ENCODE measurements at places on chromosomes 5 and 9.

DNA sequence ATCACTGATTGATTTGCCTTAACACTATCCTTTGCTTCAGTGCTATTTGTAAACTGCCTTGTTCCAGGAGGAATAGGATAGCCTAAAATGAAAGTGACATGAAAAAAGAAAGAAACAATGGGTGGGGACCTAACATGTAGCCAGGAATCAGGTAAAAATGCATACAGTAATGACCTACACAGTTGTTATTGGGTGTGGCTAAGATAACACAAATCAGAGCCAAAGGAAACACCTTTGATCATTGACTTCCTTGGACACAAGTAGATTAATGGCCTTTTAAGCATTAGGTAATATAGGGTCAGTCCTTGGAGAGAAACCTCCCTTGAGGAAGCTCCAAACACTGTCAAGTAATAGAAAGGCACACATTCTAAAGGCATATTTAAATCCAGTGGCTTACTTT, 220.4 kb downstream of the TRPM3 start:
- no peak for DNase-seq

GRCh38 chr5:64615895-64616294, 74.4 kb upstream of the SHISAL2B start:
- DNase-seq = no peak

DNA sequence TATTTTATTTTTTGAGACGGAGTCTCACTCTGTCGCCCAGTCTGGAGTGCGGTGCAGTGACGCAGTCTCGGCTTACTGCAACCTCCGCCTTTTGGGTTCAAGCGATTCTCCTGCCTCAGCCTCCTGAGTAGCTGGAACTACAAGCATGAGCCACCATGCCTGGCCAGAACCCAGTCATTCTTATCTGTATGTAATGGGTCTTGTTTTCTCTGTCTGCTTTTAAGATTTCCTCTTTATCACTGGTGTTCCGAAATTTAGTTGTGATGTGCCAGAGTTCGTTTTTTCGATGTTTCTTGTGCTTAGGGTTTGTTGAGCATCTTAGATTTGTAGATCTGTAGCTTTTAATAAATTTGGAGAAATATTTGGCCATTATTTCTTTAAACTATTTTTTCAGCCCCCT, 19.2 kb downstream of the SLC25A25 start:
- DNase-seq = no peak

DNA sequence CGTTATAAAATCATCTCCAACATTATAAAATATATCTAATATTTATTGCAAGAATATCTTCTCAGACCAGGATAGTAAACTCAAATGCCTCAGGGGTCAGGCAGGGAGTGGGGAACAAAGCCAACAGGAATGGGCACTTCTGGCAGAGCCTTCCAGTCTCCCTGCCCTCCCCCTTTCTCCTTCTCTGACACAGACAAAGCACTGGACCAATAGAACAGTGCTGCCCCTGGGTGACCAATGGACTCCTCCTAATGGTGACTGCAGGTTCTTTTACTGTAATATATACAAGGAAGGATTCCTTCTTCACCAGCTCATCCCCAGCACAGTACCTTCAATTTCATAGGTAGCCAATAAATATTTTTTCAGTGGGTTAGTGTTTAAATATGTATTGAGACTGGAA, 31.1 kb upstream of the MAMDC2 start:
- DNase-seq = no peak

GRCh38 chr5:68460147-68460798, 244.7 kb downstream of the PIK3R1 start:
- peak; percentile 60 for DNase-seq

- DNase-seq = no peak
Measured at GRCh38 chr9:111959468-111960359, 63.1 kb downstream of the UGCG start.

DNA sequence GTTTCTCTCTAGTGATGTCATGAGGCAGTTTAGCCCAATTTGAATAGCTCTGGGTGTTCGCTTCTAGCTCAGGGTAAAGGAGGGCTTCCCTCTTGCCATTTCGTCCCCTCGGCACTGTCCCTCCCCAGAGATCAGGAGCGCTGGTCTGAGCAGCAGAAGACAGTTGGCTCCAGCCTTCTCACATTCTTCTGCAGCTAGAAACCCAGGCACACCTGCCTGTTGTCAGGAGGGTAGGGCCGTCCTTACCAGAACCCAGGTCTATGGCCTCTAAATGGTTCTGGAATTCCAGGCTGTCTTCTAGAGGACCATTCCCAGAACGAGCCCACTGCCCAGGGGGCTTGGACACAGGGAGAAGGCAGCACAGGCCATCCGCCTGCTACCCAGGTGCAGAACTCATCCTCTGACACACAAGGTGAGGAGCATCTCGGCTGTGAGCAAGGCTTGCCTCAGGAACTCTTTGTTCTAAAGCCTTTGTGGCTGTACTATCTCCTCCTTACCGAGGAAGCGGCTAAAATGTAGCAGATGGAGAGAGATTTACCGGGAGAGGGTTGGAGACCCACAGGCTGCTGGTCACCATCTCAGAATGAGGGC, 255.6 kb upstream of the IRX2 start:
- no peak for DNase-seq

GRCh38 chr5:150288361-150288760, 1.2 kb downstream of the CAMK2A start:
- no peak for DNase-seq

- no peak for DNase-seq
Measured at GRCh38 chr5:109242518-109242917, 167.3 kb downstream of the PJA2 start.

DNA sequence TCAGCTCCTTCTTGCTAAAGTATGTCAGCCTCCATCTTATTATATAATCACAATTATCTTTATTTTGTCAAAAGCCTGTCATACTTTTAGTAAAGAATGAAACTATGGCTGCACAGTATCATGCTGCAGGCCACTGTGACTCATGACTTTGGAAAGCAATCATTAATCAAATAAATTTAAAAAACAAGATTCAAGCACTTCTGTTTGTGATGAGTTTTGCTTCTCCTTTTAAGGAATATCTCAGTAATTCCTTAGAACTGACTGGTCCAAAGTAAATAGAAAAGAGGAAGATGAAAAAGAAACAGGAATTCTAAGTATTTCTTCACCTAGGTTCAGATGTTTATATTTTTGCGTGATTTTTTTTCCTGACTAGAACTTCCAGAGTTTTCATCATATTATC, 83.1 kb downstream of the EDIL3 start:
- no peak for DNase-seq

- no peak for DNase-seq
Measured at GRCh38 chr9:104970271-104970987, 42.5 kb upstream of the ABCA1 start.
